ENCODE measurements at places on chromosomes 3 and 15.
A peak's percentile ranks its signal among the peaks of the same experiment; 100 is the strongest.

DNA sequence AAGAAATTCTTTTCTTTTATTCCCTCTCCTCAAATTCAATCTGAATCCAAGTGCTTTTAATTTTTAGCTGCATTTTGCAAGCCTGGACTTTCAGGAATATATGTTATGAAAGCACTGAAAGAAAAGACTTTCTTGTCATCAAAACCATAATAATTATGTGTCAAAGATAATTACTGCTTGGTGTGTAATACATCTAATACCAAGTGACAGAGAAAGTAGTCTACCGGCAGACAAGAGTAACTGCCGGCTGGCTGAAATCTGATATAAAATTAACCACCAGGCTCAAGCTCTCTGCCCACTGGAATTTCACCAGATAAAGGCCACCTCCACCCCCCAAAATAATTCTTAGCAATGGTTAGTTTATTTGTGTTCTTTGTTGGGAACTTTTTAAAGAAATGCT lies 220.9 kb upstream of the CDIN1 start:
- no peak for DNase-seq

- peak; percentile 6 for DNase-seq
These were observed 230.4 kb upstream of the CHRM5 start for GRCh38 chr15:33737687-33738601.

- peak; percentile 97 for DNase-seq
These were observed 324.2 kb upstream of the TGFBR2 start for GRCh38 chr3:30282154-30282696.

- peak; percentile 62 for DNase-seq
These were observed 815 bp downstream of the ULK4 start for GRCh38 chr3:41960826-41961750.

GRCh38 chr15:85312929-85313331 lies 67.5 kb upstream of the AKAP13 start:
- DNase-seq: peak; percentile 55

Measured in kidney glomerular epithelial cell (primary cell).